ENCODE measurements at places on chromosomes 11 and 22.
A peak's percentile ranks its signal among the peaks of the same experiment; 100 is the strongest.

DNA sequence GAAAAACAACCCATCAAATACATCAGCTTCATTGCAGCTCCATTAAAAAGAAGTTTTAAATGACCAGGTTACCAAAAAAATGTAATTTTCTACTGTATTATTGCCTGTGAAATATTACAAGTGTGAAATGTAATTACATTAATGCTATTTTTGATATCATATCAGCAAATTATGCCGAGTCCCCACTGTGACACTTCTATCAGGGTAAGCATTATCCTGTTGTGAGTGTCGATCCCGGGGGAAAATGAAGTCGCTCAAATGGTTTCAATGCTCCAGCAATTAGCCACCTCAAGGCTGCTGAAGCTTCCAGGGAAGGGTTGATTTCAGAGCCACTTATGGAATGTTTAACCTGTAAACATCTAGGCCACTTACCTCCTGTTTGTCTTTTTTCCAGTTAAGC is 70.4 kb downstream of the RCN1 start:
- no peak for DNase-seq

DNA sequence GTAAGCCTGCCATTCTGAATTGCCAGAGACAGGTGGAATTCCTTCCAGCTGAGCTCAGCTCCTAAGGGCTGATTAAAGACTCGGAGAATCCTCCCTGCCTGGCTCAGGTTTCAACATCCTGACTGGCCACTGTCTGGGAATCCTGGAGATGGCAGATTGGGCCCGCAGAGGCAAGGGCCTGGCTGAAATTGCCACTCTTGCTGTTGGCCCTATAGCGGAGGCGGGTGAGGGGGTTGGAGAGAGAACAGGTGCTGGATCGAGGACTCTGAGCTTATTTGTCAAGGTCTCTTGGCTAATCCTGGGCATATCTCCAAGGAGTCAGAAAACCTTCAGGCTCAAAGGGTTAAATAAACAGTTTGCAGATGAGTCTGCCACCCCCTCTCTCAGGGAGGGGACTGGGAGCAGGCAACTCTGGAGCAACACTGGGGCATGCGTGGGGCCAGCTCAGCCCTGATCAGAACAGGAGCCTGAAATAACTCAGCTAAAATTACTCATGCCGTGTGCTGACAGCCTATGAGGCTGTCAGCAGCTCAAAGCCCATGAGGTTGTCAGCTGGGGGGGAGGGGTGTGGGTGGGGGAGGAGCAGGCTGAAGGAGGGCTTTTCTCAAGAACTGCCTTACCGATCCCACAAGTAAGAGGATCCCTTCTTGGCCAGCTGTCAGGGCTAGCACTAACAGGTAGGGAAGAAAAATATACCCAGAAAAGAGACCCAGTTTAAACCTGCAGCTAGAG is 14.7 kb upstream of the MFRP start:
- DNase-seq, result peak; percentile 73

DNA sequence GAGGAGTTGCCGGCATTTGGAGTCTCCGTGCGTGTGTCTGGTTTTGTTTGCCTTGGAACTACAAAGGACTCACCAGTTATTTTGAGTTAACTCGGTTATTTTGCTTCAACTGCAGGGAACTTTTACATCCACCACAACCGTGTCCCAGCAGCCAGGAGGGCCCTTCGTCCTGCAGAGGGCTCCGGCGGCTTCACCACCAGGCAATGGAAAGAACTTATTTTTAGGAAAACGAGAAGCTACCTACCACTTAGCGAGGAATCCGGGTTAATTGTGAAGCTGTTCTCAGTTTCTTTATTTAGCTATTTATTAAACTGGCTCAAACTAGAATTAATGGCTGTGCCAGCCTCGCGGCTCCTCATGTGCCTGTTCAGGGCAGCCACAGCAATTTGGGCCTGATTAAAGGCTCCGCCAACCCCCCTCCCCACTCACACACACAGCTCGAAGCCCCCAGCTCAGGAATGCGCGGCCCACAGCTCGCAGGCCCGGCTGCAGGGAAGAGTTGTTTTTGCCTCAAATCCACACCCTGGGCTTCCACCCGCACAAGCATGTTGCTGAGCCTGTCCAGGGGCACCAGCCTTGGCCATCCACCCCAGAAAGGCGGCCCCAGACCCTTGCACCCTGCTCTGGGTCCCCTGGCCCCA is 55.9 kb upstream of the FGF3 start:
- DNase-seq, result no peak

DNA sequence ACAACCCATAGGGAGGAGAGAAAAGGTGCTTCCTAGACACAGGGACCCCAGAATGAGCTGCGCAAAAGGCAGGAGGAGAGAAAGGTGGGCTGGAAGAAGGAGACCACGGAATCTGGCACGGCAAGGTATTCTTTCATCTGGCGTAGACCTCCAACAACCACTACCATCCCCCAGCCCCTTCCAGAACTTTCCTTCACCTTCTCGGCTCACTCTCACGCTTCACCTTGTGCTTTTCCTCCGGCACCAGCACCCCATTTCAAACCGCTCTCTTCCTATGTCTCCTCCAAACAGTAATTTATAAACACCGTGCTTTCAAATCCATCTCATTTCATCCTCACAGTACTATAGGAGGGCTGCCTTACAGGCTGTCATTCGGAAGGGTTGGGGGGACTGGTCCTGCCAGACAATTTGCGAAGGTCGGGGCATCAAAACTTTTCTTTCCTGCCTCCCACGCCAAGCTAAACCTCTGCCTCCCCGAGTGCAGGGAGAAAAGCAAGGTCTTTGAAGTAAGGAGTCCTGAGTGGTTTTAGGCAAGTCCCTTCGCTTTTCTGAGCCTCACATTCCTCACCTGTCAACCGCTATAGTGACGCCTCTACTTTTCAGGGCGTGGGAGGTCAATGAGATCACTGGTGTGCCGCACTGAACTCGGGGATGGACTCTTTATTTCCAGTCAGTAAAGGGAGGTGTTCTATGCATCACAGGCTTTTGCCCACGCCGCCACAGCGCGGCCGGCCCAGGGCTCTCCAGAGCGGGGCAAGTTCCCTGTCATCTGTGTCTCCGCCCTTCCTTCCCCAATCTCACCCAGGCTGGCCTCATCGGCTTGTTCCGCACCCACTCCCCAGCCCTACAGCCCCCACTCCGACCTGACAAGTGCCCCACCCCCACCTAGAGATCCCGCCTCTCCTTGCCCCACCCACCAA is 800 bp downstream of the KCTD21 start:
- DNase-seq, result peak; percentile 75

DNA sequence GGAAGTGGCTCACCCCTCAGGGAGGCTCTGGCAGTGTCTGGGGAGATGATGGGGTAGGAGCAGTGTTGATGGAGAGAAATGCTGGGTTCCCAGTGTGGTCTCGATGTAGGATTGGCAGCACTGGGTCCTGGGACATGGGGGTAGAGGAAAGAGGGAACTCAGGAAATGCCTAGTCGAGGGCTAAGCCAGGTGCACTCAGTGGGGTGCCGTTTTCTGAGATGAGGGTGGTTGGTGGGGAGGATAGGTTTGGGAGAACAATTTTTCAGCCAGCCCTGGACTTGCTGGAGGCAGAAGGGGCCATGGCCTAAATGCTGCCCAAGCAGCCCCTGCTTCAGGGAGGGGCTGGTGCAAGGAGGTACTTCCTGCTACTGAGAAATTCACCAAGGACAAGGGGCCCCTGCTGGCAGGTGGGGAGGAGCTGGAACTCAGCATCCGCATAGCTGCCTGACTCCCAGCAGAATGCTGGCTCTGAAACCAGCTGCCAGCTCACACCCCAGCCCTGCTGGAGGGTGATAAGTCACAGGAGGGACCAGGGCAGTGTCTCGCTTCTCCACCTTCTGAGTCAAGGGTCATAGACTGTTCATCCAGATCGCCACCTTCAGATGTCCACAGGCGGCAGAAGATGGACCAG is 6.0 kb downstream of the CCDC157 start:
- DNase-seq, result peak; percentile 59

DNA sequence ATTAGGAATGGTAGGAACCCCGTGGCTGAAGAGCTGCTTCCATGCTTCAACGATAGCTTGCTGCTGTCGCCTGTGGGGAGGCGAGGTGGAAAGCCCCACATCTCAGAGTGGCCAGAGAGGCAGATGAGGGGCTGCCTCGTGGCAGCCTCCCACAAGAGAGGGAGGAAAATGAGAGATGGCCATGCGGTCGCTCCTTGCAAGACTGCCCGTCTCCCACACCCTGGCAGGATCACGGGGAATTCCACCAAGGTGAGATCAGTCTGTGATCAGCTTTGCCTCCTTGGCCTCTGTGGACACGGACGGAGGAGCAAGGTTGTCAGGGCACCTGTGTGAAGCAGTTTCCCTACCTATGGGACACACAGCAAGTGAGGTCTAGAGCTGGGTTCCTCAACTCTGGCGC is 3.0 kb downstream of the CRYBA4 start:
- no peak for DNase-seq
